ENCODE measurements at places on chromosomes 11 and 22. TPM values are rescaled to one million over a fixed set of nuclear protein-coding genes. Genes with fewer than 3 reads are reported as not detected.

The GAL3ST1 gene
- not detected for polyA plus RNA-seq

The OR2D3 gene
- polyA plus RNA-seq: not detected

DNA sequence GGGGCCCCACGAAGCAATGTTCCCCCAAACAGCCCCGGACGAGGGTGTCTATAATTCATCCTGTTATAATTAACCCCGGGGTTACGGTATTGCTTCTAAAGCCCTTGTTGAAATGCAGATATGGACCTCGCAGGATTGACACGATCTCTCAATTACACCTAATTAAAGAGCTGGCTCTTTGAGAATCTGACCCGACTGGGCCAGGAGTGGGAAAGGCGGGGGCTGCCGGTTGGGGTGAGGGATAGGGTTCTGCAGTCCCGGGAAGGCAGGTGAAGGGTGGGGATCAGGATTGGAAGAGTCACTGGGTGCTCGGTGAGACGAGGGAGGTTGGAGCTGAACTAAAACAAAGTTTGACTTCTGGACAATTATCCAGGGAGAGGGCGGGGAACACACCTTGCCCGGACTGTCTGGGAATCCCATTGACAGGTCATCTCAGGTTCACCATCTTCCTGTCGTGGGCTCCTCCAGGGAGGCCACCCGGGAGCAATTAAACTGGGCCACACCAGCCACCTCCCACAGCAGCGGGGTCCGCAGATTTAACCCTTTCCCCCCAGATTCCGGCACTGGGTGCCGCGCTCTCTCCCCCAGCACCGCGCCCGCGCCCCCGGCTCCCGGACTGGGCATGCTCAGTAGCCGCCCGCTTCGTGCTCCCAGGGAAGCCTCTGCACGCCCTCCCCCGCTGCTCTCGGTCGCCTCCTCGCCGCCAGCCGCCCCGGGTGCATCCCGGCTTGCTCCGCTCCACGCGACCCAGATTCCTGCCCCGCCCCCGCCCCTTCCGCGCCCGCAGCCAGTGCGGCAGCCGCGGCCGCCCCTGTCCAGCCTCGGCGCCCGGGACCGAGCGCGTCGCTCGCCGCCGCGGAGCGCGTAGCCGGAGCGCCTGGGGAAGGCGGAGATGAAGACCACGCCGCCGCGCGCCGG is at the start of gene ELMOD1:
ELMOD1 (plus strand) TSS at position 688 of the 918 bp plus-strand sequence. CDS start 27,043 bp downstream, outside the sequence.
- H3K27ac ChIP-seq: peak within 1 kb of the TSS; percentile 67
- H3K4me3 ChIP-seq: peak within 1 kb of the TSS; percentile 93
- peaks cover 25% of the 10 kb centered on the region for H3K4me1 ChIP-seq

The CTSF gene
- 25.4 TPM for polyA plus RNA-seq

The SCGB1D2 gene
- not detected for polyA plus RNA-seq

The PPFIA1 gene
- 10.3 TPM for polyA plus RNA-seq

DNA sequence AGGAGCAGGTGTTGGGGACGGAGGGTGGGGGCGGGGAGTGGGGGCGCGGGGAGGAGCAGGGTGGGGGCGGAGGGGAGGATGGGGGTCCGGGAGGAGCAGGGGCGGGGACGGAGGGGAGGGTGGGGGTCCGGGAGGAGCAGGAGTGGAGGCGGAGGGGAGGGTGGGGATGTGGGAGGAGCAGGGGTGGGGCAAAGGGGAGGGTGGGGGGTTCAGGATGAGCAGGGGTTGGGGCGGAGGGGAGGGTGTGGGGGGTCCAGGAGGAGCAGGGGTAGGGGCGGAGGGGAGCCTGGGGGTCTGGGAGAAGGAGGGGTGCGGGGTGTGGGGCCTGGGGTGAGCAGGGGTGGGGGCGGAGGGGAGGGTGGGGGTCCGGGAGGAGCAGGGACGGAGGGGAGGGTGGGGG is 17.1 kb downstream of the CRELD2 start:
- H3K36me3 ChIP-seq: no peaks in the 10 kb centered on the region
- H3K27ac ChIP-seq: no peak overlapping the region
- DNase-seq: no peak
- H3K4me3 ChIP-seq: peak overlapping the region; percentile 60
- peaks cover 30% of the 10 kb centered on the region for H3K4me1 ChIP-seq

DNA sequence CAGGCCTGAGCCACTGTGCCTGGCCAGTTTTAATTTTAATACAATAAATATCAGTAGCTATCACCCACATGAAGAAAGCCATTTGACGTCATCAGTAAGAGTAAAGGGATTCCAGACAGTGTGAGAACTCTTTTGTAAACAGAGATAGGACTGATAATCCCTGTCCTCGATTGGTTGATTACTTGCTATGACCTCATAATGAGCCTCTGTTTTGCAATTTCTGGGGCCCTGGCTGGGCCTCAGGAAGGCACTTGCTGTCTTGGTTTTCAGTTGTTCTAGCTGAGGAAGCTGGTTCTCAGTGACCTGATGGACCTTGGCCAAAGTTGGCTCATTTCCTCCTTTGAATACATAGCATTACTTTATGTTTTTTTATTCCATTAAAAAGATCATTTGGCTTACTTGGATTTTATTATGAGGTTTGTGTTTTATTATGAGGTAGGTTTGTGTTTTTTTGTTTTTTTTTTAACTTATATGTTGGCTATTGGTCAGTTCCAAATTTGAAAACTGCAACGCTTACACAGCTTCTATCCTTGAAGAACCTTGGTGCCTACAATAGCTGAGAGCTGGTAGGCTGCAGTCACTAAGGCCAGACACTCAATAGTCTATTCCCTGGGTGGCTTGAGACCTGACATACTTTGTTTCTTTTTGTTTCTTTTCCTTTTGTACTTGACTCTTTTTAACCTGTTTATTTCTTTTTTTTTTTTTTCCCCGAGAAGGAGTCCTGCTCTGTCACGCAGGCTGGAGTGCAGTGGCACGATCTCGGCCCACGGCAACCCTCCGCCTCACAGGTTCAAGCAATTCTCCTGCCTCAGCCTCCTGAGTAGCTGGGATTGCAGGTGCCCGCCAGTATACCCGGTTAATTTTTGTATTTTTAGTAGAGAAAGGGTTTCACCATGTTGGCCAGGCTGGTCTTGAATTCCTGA is 20.0 kb downstream of the MARK2 start:
- H3K36me3 ChIP-seq: peaks cover 42% of the 10 kb centered on the region
- no peak for DNase-seq
- peaks cover 12% of the 10 kb centered on the region for H3K4me1 ChIP-seq
- H3K27me3 ChIP-seq: no peaks in the 10 kb centered on the region

DNA sequence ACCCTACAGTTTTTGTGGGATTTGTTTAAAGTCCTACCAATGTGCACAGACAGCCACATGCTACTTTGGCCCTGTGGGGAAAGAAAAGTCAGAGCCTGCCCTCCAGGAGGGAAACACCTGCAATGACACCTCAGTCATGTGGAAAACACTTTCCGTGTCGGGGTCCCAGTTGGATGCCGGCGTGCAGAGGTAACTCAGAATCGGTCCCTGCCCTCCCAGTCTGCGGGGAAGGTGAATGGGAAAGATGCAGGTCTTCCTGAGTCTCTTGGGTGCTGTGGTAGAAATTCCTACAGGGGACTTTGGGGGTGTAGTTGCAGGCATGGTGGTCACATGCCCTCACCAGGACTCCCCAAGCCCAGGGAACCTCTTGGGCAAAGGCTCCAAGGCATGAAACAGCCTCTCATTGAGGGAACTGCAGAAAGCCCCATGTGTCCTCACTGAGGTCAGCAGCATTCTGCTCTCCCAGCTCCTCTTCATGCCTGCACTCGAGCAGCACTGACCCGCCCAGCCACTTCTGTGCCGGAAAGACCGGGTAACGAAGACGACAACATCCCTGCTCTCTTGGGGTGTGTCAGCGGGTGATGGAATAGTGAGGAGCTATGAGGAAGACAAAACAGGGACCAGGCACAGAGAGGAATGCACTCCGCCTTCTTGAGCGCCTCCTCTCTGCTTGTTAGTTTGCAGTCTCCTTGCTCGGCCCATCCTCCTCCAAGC is 4.7 kb downstream of the RIBC2 start:
- no peak overlapping the region for H3K27ac ChIP-seq
- DNase-seq: no peak
- no peaks in the 10 kb centered on the region for H3K27me3 ChIP-seq
- H3K36me3 ChIP-seq: no peaks in the 10 kb centered on the region
- H3K4me3 ChIP-seq: no peak overlapping the region
- peaks cover 1% of the 10 kb centered on the region for H3K4me1 ChIP-seq

All from naive thymus-derived CD8-positive, alpha-beta T cell (primary cell).